ENCODE measurements at places on chromosomes 13 and 19.

- no peak for DNase-seq
Observed at GRCh38 chr13:44093607-44094564, 214.2 kb downstream of the LACC1 start.

DNA sequence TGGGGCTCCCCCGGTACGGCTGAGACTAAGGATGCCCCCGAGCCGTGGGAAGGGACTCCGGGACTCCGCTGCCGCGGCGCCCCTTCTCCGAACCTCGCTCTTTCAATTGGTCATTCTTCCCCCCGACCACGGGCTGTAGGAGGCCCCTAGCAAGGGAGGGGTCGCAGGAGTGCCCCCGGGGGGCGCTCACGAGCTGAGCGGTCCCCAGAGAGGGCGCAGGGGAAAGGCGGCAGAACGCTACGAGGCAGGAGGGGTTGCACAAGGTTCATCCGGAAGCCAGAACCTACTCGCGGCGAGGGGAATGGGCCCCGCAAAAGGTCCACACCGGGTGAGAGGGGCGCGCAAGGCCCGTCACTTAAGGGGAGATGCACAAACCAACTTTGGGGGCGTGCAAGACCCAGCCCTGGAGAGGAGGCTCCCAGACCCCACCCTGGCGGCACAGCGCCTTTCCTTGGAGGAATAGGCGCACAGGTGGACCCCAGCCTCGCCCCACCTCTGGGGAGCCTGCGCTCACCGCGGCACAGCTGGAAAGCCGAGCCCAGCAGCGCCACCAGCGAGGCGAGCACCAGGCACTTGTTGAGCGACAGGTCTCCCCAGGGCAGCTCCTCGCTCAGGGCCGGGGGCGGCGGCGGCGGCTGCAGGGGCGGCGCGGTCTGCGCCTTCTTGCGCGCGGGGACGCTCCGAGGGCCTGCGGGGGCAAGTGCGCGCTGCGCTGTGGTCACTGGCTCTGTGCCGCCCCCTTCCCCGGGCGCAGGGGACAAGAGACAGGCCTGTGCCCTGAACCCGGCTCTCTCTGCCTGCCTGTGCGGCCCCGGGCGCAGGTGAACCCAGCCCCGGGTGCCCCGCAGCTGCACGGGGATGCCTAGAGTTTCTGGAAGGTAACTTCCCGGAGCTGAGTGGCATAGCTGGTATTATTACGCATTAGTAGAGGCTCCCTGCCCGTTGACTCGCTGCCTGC is 2.8 kb downstream of the JSRP1 start:
- DNase-seq: no peak

DNA sequence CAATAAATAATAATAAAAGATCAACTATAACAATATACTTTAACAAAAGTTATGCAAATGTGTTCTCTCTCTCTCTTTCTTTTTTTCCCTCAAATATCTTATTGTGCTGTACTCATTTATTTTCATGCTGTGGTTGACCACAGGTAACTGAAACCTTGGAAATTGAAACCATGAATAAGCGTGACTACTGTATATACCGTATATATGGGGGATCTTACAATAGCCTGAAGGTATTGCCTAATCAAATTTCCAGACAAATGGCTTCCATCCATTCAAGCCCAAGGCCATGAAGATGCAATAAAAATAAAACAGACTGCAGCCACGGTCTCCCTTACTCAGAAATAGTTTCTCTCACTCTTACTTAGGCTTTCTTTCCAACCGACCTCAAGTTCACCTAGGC is 98.3 kb downstream of the SLITRK6 start:
- no peak for DNase-seq

- DNase-seq: no peak
Observed at GRCh38 chr19:33497131-33497777, 24.3 kb downstream of the PEPD start.

- no peak for DNase-seq
Observed at GRCh38 chr13:49240017-49240416, 7.7 kb upstream of the CDADC1 start.

- no peak for DNase-seq
Observed at GRCh38 chr19:57053401-57053800, 66.4 kb upstream of the USP29 start.

DNA sequence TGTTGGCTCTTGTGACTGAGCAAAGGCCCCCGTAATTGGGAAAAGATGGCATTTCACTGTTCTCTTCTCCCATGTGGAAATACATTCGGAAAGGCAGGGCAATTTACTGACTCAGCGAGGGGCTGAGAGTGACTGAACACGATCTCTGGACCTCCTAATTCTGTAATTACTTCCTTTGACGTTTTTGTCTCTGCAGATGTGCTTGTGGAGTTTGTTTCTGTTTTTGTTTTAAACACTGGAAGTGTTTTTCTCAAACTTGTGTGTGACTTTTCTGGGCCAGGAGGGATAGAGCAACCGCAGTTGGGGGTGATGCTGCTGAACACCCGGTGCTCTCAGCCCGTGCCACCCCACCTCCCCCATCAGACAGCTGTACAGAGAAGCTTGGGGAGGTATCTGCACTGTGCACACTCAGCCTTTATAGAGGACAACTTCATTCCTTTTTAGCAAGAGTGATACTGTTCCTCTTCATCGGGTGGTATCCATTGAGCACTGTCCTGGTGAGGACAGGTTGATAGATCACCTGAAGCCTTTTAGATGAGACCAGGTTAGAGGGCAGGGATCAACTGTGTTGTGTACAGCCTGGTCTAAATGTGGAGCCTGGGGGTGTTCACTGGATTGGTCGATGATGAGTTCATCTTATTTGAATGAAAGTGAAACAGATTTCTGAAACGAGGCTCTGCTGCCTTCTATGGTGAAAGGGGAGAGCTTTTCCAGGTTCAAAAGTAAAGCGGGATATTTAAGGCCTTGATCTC is 117.4 kb downstream of the ESD start:
- DNase-seq: peak; percentile 48

- no peak for DNase-seq
Observed at GRCh38 chr19:39846678-39847486, 703 bp upstream of the FBL start.

DNA sequence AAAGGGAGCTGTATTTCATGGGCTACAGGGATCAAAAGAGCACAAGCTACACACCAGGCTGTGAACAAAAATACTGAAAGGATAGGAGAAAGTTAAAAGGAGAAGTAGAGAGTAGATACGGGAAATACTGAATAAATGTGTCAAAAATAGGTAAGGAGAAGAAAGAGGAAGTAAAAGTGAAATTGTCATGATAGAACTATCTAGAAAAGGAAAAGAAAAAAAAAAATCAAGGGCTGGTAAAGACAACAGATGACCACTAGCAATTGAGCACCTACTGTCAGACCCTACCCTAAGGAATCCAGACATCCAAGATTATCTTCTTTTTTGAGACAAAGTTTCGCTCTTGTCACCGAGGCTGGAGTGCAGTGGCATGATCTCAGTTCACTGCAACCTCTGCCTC is 4.8 kb downstream of the RUBCNL start:
- DNase-seq: no peak

GRCh38 chr19:40216013-40216776 is 2.0 kb downstream of the TTC9B start:
- no peak for DNase-seq

DNA sequence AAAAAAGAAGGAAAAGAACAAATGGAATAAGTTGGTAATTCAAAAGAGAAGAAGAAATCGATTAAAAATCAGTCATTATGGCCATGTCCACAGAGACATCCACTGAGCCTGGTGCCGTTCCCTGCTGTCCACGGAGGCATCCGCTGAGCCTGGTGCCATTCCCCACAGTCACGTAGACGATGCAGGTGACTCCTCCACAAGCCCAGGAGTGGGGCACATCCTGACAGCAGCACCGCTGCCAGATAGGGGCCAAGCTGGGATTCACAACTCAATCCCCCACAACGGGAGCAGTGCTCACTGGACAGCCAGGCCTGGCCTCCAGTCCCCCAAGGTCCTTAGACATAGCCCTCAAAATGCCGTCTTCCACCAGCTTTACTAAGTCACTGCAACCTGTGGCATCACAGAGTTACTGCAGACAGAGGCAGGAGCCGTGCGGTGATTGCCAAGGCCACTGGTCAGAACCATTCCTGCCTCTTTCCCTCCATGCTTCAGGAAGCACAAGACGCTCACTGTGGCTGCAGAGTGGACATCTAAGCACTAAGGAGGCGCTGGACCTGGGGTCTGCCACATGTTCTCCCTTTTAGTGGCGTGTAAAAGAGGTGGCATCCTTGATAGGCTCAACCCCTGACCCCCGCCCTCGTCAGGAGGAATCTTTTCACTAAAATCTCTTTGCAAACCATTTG is 131.5 kb upstream of the SPACA7 start:
- no peak for DNase-seq

DNA sequence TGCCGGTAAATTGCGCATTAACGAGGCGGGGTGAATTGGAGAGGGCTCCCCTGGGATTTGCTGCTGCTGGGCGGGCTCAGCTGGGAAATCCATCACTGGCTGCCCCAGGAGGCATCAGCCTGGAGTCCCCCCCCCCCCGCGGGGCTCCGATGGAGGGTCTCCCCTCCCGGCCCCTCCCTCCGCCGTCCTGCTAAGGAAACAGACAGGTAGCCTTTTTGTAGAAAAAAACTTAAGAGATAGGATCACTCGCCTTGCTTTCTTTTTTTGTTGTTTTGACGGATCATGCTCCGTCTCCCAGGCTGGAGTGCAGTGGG is 6.8 kb downstream of the TLE6 start:
- DNase-seq: no peak

GRCh38 chr13:67643516-67644055 is 413.4 kb upstream of the PCDH9 start:
- no peak for DNase-seq

DNA sequence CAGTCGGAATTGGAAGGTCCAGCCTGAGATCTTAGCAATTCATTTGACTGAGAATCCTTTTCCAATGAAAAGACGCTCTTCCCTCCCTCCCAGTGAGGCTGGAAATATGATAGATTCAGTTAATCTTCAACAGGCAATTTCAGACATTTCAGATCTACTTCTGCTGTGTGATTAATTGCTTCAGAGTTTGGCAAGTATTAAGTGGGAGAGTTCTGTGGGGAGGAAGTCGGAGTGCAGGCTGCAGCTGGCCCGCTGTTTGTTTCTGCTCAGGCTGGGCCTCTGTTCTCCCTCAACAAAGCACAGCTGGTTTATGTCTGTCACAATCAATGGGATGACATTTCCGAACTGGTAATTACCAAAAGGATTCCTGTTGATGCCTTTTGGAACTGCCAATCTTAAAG is 178.2 kb downstream of the NDFIP2 start:
- DNase-seq: peak; percentile 62

GRCh38 chr13:97766749-97767148 is 186.7 kb upstream of the IPO5 start:
- no peak for DNase-seq

GRCh38 chr19:48616041-48616436 is 1.2 kb upstream of the FAM83E start:
- no peak for DNase-seq

GRCh38 chr19:19530423-19530804 is 1.7 kb downstream of the YJEFN3 start:
- no peak for DNase-seq

DNA sequence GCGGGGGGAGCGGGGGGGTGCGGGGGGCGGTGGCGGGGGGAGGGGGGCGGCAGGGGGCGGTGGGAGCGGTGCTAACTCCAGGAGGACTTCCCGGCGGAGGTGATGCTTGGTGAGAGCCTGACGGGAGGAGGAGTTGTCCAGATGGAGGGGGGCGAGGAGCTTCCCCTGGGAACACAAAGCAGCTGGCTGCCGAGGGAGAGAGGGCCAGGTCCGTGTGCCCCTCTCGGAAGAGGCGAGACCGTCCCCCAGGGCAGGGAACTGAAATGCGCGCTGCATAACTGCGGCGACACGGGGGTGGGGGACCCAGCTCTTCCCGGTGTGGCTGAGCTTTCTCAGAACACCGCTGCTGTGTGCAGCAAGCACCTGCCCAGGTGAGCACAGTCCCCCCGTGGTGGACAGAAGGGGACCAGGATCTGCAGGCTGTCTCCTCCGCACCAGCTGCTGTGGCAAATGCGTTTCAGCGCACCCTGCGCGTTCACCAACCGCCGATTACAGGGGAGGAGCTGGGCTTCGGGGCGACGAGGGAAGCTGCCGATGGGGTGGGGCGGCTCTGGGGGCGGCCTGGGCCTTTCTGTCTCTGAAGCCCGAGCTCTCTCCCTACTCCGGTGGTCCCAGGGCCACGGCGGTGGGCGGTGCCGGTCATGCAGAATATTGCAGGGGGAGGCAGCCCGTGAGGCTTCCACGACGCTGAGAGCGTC is 54.7 kb upstream of the F7 start:
- DNase-seq: no peak

DNA sequence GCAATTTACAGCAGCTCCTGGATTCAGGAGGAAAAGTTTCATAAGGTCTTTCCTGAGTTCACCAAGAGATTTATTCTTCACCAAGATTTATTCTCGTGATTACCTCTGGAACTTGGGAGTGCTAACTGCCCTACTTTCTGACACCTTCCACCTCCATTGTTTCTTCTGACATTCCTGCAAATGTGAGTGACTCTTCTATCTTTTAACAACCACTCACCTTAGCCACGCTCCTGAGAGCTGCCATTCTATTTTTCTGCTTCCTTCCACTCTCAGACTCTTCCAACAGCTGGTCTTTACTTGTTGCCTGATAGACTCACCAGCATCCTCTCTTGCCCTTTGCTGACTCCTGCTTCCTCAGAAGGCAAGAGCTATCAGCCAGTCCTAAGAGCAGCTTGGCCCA is 11.5 kb upstream of the CBY2 start:
- DNase-seq: no peak

DNA sequence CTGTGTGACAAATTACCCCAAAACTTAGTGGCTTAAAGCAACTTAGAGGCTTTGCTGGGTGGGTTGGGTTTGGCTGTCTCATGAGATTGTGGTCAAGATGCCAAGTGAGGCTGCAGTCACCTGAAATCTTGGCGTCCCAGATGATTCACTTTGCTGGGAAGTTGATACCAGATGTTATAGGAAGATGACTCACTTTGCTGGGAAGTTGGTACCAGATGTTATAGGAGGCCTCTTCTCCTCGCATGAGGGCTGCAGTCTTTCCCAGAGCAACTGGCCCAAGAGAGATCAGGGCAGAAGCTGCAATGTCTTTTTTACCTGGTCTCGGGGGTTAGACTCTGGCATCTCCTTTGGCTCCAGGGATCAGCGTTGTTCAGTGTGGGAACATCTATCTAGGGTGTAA is 16.8 kb downstream of the TEX29 start:
- DNase-seq: no peak

- DNase-seq: no peak
Observed at GRCh38 chr13:26682606-26683005, 78.0 kb downstream of the GPR12 start.

- DNase-seq: no peak
Observed at GRCh38 chr19:19461306-19461670, 54.1 kb downstream of the TSSK6 start.
